ENCODE measurements at places on chromosomes 5 and 9.

DNA sequence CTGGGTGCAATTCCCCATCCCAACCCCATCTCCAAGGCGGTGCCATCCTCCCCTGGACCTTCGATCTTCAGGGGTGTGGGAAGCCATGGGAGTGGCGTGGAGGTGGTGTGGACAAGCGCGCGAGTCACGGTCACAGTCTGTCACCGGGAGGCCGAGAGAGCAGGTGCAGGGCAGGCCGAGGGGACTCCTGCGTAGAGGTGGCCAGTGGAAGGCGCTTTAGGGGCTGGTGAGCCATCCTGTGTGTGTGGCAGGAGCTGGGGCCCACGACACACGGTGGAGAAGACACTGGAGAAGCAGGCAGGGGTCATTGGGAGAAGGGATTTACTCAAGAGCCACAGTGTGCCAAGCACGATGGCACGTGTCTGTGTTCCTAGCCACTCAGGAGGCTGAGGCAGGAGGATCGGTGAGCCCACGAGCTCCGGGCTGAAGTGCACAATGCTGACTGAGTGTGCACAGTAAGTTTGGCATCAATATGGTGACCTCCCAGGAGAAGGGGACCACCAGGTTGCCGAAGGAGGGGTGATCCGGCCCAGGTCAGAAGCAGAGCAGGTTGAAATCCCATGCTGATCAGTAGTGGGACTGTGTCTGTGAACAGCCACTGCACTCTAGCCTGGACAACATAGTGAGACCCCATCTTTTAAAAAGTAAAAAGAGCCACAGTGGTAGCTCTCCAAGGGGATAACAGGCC is 145.1 kb upstream of the PHYKPL start:
- no peak for DNase-seq

DNA sequence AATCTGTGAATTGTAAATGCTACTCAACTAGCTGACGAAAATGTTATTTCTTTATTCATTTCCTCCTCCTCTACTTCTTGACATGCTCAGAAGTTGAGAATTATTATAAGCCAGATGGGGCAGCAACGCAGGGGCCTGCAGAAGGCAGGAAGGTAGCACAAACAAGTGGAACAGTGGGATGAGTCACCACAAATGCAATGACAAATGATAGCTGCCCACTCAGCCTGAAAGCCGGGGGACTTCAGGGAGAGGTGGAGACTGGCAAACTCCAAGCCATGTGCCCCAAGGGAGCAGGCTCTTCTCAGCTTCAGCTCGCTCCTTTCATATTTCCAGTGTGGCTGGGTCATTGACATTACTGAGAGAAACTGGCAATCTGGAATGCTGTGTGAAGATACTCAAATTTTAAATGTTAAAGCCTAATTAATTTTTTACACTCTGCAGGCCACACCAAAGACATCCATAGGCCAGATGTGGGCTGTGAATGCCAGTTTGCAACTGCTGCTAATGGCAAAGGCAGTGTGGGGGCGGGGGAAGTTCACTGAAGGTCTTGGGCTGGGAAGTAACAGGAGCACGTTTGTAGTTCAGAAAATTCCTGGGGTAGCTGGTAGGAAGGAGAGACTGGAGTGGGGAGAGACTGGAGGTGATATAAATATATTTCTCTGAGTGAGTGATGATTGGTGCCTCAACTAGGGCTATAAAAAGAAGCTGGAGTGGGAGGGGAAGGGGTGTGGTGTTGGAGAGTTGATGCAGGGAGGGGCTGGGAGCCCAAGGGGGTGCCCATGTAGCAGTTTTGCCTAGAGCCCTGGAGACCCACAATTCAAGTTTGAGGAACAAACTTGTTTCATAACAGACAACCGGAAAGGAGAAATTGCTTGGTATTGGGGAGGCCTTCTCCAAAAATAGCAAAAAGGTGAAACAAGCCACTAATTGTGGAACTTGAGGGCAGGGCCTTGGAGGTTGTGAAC is 20.8 kb upstream of the ADRB2 start:
- DNase-seq, result no peak

GRCh38 chr9:114077162-114077837 is 800 bp downstream of the AMBP start:
- DNase-seq, result no peak

DNA sequence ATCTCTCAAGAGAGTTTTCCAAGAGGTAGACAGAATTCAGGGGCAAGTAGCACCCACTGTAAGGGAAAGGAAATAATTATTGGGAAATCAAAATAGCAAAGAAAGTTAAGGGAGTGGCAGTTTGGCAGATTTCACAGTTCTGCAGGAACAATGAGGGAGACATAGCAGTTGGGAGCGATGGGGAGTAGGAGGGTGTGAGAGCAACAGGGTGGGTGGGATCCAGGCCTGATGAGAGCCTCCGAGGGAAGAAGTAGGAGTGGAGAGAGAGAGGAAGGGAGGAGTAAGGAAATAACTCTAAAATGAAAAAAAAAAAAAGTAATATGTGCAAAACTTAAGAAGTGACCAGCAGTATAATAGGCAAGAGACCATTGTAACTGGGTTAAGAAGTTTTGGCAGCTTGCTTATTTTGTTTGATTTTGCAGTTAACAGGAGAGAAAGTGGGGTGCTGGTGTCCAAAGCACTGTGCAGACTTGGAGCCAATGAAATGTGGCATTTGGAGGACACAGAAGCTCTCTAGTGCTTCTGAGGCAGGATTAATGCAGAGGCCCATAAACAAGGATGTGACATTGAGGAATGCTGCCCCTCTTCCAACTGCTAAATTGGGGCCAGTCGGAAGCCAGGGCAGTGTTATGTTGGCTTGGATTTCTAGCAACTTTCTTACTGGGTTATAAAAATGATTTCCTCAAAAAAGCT is 10.2 kb downstream of the TNFAIP8 start:
- no peak for DNase-seq

DNA sequence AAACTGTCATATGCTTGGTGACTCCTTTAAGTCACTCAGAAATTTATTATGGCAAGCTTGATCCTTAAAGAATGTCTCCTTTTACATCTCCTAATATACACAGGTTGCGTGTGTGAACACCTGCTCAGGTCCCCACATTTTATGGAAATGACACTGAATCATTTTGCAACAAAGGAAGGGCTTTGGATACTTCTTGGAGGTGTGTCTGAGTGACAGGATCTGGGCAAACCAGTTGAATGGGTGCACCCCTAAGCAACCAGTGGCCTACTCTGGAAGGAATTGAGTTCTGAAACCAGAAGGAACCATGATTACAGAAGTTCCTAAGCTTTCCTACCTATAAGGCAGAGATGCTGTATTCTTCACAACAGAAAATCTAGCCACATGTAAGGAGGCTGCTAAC is 483.9 kb upstream of the KLF4 start:
- DNase-seq, result no peak

- no peak for DNase-seq
Measured at GRCh38 chr5:112885001-112885400, 23.9 kb downstream of the SRP19 start.

DNA sequence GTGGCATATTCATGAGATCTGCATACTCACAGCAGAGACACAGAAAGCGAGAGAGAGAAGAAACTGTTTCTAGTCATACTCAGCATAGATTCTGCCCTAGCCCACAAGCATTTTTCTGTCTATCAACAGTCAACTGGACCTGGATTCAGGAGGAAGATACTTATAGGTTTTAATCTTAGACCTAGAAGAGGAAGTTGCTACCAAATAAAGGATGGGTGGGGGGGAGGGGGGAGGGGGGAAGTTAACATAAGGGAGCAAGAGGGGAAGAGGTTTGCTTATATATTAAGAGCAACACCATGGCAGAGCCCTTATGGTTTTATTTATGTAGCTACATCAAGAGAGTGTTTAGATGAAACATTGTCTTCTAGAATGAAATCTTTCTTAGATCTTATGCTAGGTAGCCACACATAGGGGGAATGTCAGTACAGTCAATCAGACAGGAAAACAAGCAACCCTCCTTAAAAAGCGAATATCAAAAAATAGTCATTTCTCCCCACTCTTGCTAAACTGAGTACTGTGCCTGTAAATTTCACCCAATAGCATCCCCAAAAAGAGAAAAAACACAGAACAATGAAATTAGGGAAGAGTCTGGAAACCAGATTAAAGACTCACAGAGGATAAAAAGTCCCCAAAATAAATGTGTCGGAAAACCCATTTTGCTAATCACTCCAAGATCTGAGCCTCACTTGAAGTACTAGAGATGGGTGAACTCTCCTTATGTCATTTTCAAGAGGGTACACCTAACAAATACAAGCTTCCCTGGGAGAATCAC is 192.7 kb upstream of the NR4A3 start:
- no peak for DNase-seq

GRCh38 chr5:141617682-141618029 is 1.1 kb downstream of the DIAPH1 start:
- no peak for DNase-seq

All from DMS153 (cell line).